ENCODE measurements at places on chromosomes 11 and 22.

DNA sequence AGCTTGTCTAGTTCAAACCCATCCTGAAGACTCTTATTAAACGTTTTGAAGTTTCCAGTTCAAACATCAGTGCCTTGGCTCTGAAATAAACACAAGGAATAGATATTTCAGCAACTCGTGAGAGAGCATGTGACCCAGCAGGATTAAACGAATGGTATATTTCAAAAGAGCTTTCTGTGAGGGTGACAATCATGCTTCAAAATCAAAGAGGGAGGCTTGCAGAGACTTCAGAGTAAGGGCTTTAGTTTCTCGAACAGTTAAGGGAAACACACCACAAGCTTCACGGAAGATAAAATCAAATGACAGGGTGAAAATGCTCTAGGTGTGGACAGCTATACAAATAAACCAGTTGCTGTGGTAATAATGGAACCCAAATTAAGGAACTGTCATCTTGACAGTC is 1.4 kb downstream of the HPS4 start:
- DNase-seq: no peak

GRCh38 chr22:31084811-31085492 is 3.8 kb downstream of the SMTN start:
- peak; percentile 56 for DNase-seq

DNA sequence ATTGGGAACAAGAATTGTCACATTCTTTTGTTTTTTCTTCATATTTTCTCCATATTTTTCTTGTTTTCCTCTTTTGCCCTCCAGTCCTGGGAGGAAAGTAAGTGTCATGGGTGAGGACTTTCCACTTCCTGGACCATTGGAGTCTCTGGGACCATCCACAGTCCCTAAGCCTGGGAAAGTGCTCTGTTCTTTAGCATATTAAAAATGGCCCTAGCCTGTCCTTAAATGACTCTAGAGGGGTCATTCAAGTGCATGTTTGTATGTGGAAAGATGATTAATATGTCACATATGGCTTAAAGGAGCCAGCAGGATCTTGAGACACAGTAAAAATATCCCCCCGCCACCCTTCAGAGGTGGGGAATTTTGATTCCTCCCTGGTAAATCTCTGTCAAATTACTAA is 20.1 kb upstream of the SCGB1D1 start:
- no peak for DNase-seq

DNA sequence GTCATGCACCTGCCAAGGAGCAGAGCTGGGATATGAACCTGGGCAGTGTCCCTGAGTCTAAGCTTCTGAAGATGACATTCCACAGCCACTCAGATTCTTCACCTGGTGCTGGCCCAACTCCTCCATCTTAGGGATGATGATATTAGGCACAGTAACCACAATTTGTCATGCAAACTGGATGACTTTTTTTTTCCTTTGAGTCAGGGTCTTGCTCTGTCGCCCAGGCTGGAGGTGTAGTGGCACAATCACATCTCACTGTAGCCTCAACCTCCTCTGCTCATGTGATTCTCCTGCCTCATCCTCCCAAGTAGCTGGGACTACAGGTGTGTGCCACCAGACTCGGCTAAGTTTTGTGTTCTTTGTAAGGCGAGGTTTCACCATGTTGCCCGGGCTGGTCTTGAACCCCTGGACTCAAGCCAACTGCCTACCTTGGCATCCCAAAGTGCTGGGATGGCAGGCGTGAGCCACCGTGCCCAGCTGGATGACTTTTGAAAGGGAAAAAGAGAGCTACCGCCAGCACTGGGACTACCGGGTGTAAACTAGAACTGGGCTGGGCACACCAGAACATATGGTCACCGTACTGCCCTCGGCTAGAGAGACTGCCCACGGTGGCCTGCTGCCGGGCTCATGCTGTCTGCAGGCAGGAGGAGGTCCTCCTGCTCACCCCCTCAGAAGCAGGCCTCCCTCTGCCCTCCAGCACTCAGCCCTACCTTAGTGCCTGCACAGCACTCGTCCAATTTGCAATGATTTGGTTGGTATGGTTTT is 77.7 kb downstream of the NAT10 start:
- DNase-seq: no peak

DNA sequence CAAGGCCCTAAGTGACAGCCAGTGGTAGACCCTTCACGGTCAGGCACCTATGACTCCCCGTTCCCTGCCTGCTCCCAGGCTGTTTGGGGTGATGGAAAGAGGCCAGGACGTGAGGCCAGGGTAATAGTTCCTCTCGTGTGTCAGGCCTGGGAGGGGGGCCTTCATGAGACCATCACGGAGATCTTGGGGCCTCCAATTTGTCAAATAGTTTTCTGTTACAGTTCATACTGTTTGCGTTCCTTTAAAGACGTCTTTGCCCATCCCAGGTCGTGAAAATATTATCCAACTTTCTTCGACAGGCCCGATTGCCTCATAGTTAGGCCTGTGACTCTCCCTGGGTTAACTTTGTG is 62.2 kb upstream of the KCNQ1OT1 start:
- DNase-seq: no peak

DNA sequence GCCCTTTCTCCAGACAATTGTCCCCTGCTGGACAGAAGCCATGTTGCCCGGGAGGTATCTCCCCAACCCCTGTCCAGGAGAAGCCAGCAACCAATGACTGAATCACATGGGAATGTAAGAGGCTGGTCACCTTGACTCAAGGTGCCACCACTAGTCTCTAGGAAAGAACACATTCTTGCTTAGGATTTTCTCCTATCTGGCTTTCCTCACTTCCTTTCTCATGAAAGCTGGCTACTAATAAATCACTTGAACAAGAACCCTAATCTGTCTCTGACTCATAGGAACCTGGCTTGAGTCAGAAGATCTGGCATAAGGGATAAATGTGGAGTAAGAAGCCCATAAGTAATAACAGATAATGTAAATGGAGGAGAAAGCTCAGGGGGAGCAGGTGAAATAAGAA is 101.4 kb upstream of the C11orf87 start:
- DNase-seq: no peak

- no peak for DNase-seq
Measured at GRCh38 chr11:4682623-4683419, 14.8 kb downstream of the OR51E2 start.

DNA sequence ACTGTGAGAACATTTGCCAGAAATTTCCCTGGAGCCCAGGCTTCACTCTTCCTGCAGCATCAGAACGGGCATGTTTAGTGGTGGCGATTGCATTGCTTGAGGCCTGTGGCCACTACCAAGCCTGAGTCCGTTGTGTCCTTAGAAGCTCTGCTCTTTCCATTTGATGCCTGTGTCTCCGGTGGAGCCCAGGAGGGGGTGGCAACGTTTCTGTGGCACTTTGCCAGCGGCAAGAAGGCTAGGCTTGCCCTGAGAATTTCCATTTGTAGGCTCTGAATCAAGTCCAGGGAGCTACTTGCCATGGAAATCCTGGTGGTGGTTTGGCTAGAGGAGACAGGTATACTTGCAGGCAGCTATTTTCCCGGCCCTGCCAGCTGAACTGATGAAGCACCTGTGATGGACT is 47.1 kb downstream of the ADAMTS8 start:
- DNase-seq: no peak

GRCh38 chr11:132099692-132100091 is 729.3 kb downstream of the NTM start:
- no peak for DNase-seq

GRCh38 chr11:119999220-119999619 is 138.7 kb downstream of the TRIM29 start:
- no peak for DNase-seq

GRCh38 chr11:108927791-108928545 is 263.1 kb downstream of the DDX10 start:
- DNase-seq: no peak

DNA sequence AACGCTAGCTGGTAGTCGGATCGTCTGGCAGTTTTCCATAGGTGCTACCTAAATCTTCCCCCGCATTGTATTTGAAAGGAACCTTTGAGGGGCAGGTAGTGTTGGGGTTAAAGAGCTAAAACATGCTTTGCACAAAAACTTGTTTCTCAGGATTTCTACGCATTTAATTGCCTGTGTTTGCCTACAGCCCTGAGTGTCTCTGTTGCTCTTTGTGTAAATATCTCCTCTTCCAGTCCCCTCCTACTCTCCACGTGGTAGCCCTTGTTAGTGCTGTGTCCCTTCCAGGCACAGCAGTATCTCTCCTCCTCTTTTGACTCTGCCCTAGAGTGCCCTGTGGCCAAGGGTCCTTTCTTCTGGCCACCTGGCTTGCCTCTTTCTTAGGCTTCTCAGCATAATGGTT is 81.7 kb downstream of the BARX2 start:
- no peak for DNase-seq

DNA sequence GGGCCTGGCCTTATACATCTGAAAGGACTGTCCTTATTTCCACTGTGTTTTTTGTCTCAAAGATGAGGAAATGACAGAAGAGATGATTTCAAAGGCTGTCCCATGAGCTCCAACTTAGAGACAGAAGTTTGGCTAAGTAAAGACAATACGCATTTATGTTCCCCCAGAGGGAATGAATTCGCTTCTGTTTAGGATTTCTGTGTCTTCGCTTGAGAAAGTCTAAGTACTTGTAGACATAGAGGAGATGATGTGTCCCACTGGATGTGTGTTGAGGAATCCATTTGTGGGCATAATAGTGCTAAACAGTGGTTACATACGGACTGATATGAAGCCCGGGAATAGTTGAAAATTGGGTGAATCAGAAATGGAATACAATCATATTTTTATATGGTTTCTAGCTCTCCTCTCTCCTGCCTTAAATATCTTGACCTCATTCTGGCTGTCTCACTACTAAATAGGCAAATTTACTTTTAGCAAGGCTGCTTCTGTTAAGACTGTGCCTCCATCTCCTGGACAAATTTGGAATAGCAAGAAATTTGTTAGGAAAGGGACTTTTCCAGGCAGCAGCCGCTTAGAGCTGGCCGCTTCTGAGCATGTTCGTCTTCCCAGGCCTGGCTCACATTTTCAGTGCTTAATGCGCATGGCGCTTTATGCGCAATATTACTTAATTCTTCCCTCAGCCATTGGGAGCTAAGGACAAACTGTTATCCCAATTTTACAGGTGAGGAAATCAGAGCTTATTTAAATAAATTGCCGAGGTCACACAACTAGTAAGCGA is 1.9 kb upstream of the PEX26 start:
- peak; percentile 46 for DNase-seq

GRCh38 chr11:23570828-23571227 is 710.6 kb upstream of the CCDC179 start:
- no peak for DNase-seq

GRCh38 chr22:24465566-24465965 is 29.6 kb upstream of the UPB1 start:
- DNase-seq: no peak

GRCh38 chr22:40610329-40610850 is 26.1 kb downstream of the MRTFA start:
- no peak for DNase-seq

DNA sequence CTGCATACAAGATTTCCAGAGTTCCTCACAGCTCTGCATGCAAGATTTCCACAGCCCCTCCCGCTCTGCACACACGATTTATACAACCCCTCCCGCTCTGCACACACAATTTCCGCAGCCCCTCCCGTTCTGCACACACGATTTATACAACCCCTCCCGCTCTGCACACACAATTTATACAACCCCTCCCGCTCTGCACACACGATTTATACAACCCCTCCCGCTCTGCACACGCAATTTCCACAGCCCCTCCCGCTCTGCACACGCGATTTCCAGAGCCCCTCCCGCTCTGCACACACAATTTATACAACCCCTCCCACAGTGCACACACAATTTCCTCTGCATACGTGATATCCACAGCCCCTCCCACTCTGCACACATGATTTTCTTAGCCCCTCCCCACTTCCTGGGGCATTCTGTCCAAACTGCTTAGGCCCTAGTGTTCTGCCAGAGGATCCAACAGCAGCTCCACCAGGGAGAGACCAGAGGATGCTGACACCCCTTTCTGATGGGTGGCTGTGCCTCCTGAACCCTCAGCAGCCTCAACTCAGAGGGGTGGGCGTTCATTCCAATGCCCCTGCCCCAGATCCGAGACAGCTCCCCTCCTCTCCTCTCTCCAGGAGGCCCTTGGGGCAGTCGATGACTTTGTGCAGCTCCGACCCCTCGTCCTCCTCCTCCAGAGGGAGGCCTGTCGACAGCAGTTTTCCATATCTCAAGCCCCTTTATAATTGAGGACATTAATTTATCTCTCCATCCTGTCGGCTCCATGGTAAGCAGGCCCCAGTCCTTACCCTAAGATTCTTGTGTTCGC is 671.7 kb downstream of the BRD1 start:
- no peak for DNase-seq
